Substantia nigra (tissue), 51 donors: ENCODE measurements at places on chromosomes 3 and 15.

DNA sequence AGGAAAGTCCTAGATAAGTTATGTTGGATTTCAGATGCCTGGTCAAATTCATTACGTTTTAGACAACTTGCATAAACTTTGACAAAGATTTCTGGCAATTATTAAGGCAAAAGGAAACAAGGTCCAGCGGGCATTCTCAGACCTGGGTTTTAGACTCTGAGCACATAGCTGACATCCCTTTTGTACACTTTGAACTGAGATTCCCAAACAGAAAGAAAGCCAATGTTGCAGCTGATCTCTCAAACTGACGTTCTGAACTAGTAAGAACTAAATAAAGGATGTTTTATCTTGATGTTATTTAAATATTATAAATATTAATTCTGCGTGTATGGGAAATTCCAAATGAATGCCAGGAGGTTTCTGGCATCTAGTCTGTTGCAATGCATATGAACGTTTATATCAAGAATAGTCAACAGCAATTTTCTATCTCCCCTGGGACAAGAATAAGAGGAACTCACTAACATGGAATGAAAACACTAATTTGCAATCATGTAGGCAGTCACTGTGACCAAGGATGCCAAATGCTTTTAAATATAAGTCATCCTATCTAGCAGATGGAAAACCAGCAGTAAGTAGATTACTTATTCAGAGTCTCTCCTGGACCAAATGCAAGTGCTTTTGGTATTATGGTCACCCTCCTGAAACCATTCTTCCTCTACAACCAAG lies 202.1 kb downstream of the GREM1 start:
- DNase-seq = no peak

DNA sequence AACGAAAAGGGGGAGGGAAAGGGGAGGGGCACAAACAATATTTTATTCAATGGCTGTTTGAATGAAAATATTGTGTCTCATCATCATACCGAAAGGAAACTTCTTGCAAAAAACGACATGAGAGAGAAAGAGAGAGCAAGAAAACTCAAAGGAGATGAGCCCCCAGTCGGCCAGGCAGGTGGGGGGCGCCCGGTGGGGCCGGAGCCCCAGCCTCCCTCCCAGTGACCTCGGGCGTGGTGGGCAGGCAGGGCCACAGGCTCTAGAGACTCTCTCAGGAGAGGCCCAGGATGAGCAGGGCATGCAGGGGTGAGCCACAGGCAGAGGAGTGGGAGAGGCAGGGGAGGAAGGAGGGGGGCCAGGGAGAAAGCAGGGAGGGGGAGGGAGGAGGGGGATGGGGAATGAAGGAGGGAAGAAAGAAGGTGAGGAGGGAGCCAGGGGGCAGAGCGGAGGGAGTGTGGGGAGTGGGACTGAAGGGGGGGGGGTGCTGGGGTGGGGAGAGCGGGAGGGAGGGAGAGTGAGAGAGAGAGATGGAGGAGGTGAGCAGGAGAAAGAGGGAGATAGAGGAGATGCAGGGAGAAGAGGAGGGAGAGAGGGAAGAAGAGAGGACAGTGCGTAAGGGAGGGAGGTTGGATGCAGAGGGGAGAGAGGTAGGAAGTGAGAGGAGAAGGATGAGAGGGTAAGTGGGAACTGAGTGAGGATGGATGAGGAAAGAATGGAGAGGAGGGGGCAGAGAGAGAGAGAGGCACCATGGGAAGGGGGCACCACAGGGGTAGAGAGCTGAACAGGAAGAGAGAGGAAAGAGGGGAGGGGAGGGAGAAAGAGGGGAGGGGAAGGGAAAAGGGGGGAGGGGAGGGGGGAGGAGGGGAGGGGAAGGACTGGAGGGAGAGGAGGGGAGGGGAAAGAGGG lies 14.1 kb upstream of the TMEM115 start:
- DNase-seq = no peak

GRCh38 chr3:160218136-160218535 lies 7.1 kb upstream of the C3orf80 start:
- DNase-seq = no peak

DNA sequence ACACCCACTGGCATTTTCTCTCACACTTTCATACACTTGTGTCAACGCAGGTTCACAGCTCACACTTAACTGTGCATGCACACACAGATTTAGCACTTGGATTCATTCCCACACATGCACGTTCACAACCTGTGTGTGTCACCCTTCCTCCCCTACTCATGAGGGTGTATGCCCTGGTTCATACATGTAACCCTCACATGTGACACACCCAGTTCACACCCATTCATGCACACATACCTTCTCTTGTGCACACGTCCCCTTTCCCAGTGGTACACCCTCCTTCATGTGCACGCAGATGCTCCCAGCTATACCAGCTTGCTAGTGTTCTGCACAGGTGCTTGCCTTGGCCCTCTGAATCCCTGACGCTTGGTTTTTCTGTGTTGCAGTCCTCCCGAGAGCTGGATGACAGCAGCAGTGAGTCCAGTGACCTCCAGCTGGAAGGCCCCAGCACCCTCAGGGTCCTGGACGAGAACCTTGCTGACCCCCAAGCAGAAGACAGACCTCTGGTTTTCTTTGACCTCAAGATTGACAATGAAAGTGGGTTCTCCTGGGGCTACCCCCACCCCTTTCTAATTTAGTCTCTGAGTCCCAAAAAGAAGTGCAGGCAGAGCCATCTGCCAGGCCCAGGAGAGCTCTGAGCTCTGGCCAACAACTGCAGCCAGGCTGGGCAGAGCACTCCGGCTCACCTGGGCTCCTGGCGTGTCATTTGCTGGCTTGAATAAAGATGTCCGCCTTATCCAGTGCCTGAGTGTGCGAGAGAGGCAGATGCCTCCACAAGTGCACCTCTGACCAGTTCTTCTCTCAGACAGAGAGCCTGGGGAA lies 39.5 kb downstream of the GOLGA6A start:
- no peak for DNase-seq

DNA sequence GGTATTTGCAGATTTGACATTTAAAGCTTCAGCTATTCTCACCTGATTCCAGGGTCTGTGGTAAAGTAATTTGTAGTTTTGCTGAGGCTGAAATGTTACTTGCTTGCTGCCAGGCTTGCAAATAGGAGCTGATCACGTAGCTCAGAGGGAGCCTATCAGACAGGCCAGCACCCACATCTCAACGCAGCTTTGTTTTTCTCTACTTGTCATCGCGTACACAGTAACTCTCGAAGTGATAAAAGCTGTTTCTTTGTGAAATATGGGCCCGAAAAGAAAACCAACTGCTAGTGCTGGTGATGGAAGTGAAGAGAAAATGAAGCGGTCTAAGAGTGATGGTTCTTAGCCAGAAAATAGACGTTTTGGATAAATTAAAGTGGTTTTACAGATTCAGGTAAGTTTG lies 23.4 kb downstream of the RAB5A start:
- DNase-seq = no peak

DNA sequence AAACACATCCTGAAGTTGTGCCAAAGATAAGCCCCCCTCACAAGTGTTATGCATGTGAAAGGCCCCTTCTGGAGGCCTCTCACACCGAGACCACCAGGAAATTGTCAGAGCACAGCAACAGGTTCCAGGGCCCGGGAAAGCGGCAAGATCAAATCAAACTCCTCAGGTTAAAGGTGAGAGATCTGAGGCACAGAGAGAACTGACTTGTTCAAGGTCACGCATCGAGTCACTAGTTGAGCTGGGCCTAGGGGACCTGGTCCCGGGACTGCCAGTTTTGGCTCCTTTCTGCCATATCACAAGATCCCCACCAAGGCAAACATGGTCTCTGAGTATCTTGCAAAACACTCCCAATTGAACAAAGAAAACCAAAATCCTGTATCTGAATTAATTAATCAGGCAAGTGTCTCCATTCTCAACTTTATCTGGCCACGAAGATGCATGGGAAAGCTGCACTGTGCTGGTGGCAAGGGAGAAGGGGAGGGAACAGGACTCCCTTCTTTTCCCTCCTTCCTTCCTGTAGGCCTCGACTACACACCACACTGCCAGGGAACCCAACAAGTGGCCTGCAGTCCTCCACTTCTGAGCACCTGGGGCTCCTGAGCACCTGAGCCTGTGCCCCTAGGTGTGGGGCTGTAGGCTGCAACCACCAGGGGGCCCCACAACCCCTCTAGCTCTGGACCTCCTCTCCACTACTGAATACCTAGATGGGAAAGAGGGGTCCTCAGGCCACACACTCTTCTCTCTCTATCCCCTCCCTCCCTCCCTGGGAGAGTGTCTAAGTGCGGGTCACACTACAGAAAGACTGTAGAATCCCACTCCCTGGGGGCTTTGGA lies 37.3 kb downstream of the ANP32A start:
- no peak for DNase-seq

DNA sequence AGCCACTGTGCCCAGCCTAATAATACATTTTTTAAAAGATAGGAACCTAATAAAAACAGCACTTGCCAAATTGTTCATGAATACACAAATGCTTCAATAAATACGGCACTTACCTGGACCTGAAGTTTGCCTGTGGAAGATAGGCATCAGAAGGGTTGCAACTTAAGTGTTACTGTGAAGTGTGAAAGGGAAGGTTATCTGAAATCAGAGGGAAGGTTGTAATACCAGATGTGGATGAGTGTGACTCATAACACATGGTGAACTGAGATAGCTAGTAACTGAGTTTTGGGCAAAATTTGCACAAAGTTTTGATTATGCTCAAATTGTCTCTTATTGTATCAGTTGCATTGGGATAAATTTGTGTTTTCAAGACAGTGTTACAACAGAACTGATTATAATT lies 68.0 kb downstream of the ATP11B start:
- no peak for DNase-seq

DNA sequence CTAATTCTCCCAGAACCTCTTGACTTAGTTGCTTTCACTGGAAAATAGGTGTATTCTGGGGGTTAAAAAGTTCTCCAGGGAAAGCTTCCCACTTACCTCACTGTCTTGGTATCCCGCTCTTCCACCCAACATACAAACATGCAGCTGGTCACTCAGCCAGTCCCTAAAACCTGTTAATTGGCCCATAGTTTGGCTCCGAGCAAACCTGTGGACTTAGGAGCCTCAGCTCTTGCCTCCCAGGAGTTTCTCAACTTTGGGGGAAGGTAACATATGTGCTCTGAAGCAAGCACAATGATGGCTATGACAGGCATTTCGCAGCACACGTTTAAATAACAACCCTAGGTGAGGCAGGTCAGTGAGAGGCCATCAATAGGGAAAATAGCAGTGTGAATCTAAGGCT lies 25.8 kb upstream of the LRRFIP2 start:
- DNase-seq = no peak

GRCh38 chr15:43238671-43239131 lies 17.9 kb upstream of the EPB42 start:
- DNase-seq = no peak

- no peak for DNase-seq
Measured at GRCh38 chr3:117515309-117515708, 805.7 kb downstream of the TUSC7 start.

- no peak for DNase-seq
Measured at GRCh38 chr15:100893964-100894295, 14.3 kb downstream of the ALDH1A3 start.

DNA sequence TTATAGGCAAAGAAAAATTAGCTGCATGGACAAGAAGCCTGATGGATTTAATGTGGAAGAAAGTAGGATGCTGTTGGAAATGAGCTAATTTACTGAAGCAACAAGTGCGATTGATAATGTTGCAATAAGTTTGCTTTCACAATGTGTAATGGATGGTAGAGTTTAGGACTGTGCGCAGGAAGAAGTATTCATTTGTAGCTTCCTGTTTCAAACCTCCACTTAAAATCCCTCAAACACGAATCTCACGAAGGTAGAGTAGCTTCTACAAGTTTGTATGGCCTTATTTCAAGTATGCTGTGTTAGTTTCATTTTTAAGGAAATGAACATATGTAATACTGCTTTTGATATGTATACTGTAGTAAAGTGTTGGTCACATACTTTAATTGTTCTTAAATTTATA lies 42.3 kb downstream of the KCNH8 start:
- no peak for DNase-seq

GRCh38 chr3:191176038-191176785 lies 22.8 kb upstream of the OSTN start:
- no peak for DNase-seq
